ENCODE measurements at places on chromosomes 16 and 17.
A peak's percentile ranks its signal among the peaks of the same experiment; 100 is the strongest.

DNA sequence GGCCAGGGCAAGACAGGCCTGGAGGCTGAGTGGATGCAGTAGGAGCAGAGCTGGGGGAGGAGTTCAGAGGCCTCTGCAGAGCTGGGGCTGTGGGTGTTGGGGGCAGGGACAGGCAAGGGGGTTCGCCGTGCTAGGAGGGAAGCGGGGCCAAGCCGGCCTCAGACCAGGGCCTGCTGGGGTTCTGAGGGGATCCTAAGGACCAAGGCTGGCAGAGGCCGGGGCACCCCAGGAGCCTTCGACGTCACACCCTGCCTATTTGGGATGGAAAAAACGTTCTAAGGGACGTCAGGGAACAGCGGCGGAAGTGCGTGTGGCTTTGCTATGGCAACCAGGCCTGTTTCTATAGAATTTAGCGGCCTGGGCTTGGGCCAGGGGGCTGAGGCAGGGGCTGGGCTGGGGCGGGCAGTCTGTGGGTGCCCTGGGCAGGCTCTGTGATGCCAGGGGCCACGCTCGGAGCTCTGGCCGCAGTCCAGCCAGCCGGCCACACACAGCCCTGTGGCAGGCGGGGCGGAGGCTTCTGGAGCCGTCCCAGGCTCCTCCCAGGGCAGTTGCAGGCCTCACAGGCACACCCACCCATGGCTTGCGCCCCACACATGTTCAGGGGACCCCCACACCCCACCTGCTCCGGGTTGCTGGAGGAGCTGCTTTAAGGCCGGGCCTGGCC, 3.7 kb downstream of the TRAF7 start:
- DNase-seq: no peak

DNA sequence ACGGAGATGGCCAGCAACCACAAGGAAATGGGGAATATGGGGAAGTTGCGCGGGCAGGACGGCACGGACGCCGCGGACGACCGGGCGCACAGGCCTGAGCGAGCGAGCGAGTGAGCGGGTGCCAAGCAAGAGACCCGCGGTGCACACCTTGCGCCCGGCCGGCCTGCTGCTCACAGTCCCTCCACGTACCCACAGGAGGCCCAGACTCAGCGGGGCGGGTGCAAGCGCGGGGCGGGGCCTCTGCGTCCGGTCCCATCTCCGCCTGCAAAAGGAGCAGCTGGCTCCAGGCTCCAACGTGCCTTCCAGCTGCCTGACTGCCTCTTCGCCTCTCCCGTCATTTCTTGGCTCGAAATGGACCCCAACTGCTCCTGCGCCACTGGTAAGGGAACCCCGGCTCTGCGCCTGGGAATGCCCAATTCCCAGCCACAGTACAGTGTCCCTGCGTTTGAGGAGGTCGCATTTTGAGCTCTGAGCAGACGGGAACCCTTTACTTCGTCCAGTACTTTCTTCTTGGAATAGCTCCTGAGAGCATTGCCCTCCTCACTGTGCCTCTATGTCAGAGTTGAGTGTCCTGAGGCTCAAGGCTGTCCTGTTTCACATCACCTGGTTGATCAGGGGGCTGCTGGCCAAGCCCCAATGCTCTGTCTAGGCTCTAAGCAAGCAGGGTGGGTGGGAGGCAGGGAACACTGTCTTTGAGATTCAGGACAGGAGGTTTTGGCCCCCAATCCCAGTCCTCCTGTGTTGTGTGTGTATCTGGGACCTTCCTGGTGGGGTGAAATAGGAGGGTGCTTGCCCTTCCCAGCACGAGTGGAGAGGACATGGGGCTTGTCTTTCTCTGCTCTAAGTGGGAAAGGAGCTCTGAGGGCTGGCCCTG, 8.1 kb upstream of the MT1E start:
- DNase-seq: peak; percentile 64

DNA sequence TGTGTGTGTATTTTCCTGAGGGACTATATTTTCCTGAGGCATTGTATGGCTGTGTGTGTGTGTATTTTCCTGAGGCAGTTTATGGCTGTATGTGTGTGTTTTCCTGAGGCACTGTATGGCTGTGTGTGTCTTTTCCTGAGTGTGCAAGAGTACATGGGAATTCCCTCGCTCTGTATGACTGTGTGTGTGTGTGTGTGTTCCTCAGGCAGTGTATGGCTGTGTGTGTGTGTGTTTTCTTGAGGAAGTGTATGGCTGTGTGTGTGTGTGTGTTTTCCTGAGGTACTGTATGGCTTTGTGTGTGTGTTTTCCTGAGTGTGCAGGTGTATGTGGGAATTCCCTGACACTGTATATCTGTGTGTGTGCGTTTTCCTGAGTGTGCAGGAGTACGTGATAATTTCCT, 4.1 kb downstream of the ZNF778 start:
- no peak for DNase-seq

DNA sequence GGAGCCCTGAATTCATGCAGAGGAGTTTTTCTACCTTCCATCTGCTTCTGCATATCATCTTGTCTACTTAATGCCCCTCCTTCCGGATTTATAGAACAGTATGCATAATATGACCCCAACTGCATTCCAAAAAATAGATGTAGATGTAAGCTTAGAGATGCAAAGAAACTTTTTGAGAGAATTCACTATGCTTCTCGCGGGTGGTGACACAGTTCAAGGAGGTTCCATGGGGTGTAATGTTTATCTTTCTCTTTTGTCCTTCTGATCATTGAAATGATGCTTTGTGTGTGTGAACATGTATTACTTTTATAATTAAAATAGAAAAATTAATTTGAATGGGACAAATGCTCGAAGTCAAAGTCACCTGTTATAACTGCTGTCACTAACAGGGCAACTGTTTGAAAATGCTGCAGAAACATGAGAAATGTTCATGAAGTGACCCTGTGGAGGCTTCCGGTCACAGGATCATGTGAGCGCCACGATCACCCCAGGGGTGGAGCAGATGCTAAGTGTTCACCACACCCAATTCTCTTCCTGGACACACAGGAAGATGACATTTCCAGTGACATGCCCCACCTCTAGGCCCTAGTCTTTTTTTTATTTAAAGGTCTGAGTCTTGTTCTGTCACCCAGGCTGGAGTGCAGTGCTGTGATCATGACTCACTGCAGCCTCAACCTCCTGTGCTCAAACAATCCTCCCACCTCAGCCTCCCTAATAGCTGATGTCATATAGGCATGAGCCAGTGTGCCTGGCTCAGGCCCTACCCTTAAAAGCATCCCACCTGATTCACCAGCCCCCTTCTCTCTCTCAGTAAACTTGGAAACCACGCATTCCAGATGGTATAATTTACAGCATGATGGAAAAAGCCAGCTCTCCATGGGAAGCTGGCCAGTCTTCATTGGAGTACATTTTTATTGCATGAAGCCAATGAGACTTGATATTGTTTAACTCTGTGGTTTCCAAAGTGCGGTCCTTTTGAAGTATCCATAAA, 21.0 kb upstream of the AGRP start:
- peak; percentile 52 for DNase-seq

DNA sequence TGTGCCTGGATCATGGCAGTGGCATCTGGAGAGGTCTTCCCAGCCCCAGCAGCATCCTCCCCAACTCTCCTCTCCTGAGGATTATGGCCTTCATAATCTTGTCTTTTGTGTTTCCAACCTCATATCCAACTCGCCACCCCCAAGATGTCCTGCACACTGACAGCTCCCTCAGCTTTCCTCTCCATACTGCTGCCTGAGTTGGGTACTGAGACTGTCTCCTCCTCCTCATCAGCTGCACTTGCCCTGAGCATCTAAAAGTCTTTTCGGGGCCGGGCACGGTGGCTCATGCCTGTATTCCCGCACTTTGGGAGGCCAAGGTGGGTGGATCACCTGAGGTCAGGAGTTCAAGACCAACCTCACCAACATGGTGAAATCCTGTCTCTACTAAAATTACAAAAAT, 2.0 kb downstream of the CD300LB start:
- no peak for DNase-seq

GRCh38 chr16:56960681-56961281, 969 bp upstream of the CETP start:
- no peak for DNase-seq

DNA sequence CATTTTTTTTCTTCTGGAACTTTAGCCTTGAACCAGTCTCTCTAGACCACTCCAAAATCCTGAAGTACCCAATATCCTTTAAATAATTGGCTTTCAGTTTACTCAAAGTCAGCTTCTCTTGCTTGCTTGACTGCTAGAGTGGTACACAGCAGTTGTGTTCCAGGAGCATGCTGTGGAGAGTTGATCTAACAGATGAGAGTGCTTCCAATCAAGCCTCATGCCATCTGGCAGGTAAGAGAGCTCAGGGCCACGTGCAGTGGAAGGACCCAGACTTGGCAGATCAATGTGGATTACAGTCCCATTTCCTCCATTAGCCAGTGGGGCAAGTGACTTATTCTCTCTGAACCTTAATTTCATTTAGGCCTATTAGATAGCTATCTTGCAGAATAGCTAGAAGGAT, 15.7 kb downstream of the CNEP1R1 start:
- DNase-seq: no peak

GRCh38 chr17:15233022-15233805, 31.9 kb downstream of the PMP22 start:
- DNase-seq: no peak

GRCh38 chr17:39820541-39820940, 43.6 kb downstream of the IKZF3 start:
- no peak for DNase-seq

- no peak for DNase-seq
These were observed 38.2 kb downstream of the GRB2 start for GRCh38 chr17:75367312-75367711.

GRCh38 chr17:14794961-14795360, 470.2 kb downstream of the PMP22 start:
- no peak for DNase-seq

- DNase-seq: no peak
These were observed 154.1 kb upstream of the RPL38 start for GRCh38 chr17:74049167-74049966.

GRCh38 chr16:82464187-82464586, 162.6 kb upstream of the CDH13 start:
- DNase-seq: no peak

DNA sequence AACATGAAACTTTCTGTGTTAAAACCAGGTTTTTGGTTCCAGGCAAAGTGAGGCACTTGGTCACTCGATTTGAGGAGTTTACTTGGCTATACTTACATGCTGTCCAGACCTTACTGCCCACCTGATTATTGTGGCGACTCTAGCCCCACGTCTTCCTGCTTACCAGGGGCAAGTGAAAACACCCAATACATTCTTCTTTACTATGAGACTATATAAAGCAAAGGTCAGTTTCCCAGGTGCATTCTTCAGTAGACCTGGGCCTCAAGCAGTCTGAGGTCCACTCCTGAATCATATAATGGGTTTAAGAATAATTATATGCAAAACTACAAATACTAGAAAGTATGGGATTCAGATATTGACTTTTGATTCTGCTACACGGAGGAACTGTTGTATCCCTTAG, 86.2 kb downstream of the EFCAB5 start:
- DNase-seq: no peak

GRCh38 chr17:68169840-68170239, 78.0 kb upstream of the AMZ2 start:
- no peak for DNase-seq

- no peak for DNase-seq
These were observed 17.5 kb upstream of the DLX4 start for GRCh38 chr17:49951362-49952082.

GRCh38 chr17:10843811-10844210, 5.9 kb upstream of the PIRT start:
- DNase-seq: no peak

DNA sequence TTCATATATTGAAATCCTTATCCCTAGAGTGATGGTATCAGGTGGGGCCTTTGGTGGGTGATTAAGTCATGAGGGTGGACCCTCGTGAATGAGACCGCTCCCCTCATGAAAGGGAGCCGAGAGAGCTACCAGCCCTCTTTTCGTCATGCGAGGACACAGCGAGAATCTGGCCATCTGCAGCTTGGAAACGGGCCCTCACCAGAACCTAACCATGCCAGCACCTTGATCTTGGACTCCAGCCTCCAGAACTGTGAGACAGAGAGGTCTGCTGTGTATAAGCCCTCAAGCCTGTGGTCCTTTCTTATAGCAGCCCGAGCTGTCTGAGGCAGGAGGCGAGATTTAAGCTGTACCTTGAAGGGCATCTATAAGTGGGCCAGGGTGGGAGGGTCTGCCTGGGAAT, 23.7 kb upstream of the ACSF3 start:
- no peak for DNase-seq

DNA sequence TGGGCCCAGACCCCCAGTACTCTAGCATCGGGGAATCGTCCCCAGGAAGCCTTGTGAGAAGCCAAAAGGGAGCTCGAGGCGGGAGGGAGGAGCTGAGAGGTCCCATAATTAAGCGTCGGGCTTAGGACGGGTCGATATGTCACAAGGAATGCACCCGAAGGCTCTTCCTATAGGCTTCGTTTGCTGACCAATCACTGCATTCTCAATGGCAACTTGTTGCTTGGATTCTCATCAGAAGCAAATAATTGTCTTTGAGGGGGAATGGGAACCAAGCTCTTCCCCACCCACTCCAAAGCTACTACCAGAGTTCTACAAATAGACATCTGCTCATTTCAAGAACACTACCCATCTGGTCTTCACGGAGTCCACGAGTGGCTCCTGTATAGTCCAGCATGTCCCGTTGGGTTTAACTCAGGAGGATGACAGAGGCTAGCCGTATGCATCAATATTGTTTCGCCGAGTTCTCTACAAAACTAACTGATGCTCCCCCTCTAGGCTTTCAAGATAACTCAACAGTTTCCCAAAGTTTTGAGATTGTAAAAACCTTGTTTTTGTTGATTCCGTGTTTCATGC, 628 bp upstream of the BLMH start:
- no peak for DNase-seq

All from CD8-positive, alpha-beta memory T cell (primary cell).